ENCODE measurements at places on chromosomes 1 and 21.

GRCh38 chr1:21607549-21608529 is 61.3 kb downstream of the RAP1GAP start:
- peak; percentile 7 for DNase-seq

DNA sequence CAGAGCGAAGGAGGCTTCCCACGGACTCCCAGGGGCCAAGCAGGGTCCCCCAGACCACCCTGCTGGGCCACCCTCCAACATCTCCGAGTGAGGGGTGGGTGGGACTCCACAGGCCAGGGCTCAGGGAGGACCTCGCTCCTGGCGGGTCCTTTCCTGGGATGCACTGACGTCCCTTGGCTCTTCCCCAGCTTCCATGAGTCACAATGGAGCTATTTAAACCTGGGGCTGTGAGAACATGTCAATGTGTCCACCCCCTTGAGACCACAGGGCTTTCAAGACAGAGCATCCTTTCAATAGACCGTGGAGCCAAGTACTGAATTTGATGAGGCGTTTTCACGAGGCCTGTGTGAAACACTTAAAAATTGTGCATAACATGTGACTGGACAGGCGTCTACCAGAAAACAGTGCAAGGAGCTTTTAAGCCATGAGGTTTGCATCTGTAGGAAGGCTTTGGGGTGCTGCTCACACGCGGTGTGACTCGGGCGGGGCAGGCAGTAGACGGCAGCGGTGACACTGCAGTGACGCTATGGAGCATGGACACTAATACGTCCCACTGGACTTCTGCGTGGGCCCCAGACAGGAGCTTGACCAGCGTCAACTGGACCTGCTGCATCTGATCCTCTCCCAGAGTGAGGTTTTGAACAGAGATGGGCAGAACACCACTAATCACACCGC is 24.1 kb upstream of the NPHP4 start:
- no peak for DNase-seq

- no peak for DNase-seq
Observed at GRCh38 chr1:6723621-6724428, 22.2 kb upstream of the DNAJC11 start.

- DNase-seq, result no peak
Observed at GRCh38 chr1:154972517-154973343, 1.8 kb upstream of the CKS1B start.

GRCh38 chr1:26582836-26583460 is 53.4 kb downstream of the RPS6KA1 start:
- DNase-seq, result peak; percentile 26

DNA sequence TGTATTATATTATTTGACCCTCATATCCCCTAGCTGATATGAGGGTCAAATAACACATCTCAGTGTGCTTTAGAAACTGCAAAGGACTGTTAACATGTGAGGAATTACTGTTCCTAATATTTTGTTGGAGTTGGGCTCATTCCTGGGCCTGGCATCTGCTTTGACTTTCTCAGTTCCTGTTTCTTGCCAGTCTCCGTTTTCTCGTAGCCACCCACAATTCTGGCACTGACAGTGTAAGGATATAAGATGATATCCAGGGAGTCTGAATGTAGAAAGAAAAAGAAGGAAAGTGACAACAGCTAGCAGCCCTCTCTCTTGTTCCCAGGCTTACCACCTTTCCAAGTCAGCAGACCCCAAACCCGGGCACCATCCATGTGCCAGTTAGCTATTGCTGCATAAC is 54.4 kb upstream of the SCMH1 start:
- no peak for DNase-seq

DNA sequence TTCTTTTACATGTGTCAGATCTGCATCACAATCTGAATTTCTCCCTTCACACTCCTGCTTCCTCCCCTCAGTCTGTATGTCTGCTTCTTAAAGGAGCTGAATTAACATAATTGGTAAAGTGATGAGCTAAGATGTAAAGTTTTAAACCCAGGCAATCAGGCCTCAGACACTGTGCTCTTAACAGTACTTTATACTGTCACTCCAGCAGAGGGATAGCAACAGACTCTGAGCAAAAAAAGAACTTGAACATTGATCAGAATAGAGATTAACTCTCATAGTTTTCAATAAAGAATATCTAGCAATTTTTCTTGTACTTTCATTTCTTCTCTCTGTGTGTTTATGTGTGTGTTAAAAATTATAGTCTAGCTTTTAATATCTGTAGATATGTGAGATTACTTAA is 110.3 kb downstream of the DUSP10 start:
- no peak for DNase-seq

DNA sequence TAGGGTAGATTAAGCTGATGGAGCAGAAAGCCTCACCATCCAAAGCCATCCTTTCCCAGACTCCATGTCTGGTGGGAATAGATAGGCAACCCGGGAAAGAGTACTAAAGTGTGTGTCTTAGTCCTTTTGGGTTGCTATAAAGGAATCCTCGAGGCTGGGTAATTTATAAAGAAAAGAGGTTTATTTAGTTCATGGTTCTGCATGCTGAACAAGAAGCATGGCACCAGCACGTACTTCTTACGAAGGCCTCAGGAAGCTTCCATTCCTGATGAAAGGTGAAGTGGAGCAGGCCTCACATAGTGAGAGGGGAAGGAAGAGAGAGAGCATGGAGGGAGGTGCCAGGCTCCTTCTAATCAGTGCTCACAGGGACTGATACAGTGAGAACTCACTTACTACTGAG is 6.2 kb upstream of the SLC37A1 start:
- no peak for DNase-seq

GRCh38 chr1:226616636-226617035 is 68.1 kb downstream of the STUM start:
- DNase-seq, result no peak

DNA sequence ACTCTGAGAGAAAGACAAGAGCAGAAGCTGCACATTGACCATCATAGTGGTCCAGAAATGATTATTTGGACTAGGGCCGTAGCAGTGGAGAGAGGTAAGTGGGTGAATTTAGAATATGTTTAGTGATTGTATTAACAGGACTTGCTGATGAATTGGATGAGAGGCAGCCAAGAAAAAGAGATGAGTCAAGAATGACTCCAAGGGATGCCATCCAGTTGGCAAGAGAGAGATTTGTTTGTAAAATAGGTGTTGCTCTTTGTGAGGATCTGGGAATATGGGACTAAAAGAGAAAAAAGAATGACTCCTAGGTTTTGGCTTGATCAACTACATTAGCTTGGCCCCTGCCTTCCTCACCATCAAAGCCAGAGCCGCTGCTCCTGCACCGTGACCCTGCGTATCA is 54.2 kb upstream of the ARTN start:
- DNase-seq, result no peak

GRCh38 chr1:49526672-49527071 is 497.1 kb downstream of the AGBL4 start:
- no peak for DNase-seq

GRCh38 chr1:219083631-219084030 is 90.0 kb upstream of the LYPLAL1 start:
- no peak for DNase-seq

- no peak for DNase-seq
Observed at GRCh38 chr1:214349781-214350180, 68.8 kb downstream of the SMYD2 start.

GRCh38 chr1:25641931-25642573 is 25.5 kb downstream of the MAN1C1 start:
- no peak for DNase-seq

Measured in stimulated activated CD8-positive, alpha-beta memory T cell treated with anti-CD3 and anti-CD28 coated beads, Interleukin-12 subunit alpha, Interleukin-12 subunit beta, amount 100 ng/mL, for 4 hours (primary cell).